ENCODE measurements at places on chromosomes 2 and 18.
A peak's percentile ranks its signal among the peaks of the same experiment; 100 is the strongest.

DNA sequence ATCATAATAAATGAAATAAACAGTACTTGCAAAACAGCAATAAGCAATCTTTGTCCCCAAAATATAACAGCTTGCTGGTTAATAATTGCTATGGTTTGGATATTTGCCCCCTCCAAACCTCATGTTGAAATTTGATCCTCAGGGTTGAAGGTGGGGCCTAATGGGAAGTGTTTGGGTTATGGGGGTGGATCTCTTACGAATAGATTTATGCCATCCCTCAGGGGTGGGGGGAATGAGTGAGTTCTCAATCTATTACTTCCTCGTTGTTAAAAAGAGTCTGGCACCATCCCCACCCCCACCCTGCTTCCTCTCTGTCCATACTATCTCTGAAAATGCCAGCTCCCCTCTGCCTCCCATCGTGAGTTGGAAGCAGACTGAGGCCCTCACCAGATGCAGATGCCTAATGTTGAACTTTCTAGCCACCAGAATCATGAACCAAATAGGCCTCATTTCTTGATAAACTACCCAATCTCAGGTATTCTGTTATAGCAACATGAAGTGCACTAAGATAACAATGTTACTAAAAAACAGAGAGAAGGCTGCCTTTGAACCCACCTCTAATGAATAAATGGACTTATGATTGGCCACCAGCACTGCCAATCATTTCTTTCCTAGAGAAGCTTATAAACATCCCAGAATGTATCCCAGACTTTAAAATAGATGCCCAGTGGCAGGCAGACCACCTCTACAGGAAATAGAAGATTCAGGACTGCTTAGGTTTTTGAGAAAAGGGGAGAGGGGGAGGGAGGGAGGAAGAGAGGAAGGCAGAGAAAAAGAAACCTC lies 90.1 kb downstream of the ALPK2 start:
- no peak for DNase-seq

GRCh38 chr2:200300638-200301314 lies 5.7 kb upstream of the SPATS2L start:
- peak; percentile 52 for DNase-seq

DNA sequence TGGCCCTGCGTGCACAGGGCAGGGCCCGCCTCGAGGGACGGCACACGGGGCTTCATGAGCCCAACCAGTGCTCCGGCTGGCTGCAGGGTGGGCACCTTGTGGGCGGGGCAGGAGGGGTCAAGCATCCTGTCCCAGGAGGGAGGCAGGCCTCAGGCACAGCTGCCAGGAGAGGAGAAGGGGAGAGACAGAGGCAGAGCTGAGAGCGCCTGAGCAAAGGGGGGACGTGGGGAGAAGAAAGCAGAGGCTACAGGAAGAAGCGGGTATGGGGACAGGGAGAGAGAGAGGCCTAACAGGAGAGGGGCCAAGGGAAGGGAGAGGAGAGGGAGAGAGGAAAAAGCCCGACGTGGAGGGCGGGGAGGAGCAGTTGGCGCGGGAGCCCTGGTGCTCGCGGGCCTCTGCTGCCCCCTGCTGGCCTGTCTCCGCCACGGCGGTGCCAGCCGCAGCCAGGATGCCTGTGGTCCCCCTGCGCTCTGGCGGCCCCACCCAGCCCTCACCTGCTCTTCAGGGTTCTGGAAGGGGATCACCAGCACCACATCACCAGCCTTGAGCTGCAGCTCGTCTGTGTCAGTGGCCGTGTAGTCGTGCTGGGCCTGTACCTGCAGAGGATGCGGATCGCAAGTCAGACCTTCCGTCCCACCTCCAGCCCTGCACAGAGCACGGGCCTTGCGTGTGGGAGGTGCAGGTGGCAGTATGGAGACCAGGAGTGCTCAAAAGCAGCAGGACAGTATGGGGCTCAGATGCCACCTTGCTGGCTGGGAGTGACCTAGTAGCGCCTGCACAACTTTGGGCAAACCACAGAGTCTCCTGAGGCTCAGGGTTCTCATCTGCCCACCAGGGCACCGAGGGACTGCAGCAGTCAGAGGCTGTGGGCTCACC lies 56.8 kb downstream of the BIN1 start:
- DNase-seq: peak; percentile 39

DNA sequence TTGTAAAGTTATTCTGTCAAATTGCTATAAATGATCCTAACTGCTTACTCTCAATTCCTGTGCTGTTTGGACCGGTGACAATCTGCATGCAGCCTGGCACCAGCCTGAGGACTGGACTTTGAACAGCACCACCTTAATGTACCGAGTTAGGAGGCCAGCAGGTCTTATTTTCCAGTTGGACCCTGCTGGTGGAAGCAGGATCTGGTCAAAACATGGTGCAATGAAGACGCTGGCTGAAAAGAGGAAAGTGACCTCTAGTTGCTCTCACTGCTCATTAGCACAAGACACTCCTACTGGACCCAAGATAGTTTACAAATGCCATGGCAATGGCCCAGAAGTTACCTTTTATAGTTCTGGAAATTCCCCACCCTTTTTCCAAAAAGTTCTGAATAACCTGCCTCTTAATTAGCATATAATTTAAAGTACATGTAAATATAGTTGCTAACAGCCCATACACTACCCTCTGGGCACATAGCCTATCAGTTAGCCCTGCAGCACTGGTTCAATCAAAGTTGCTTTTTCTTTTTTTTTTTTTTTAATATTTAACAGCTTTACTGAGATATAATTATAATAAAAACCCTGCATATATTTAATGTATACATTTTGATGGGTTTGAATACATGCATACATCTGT lies 35.8 kb downstream of the RBKS start:
- peak; percentile 28 for DNase-seq

GRCh38 chr2:234960175-234961088 lies 8.6 kb downstream of the SH3BP4 start:
- no peak for DNase-seq

- no peak for DNase-seq
Observed at GRCh38 chr18:9201224-9201623, 64.6 kb downstream of the ANKRD12 start.

DNA sequence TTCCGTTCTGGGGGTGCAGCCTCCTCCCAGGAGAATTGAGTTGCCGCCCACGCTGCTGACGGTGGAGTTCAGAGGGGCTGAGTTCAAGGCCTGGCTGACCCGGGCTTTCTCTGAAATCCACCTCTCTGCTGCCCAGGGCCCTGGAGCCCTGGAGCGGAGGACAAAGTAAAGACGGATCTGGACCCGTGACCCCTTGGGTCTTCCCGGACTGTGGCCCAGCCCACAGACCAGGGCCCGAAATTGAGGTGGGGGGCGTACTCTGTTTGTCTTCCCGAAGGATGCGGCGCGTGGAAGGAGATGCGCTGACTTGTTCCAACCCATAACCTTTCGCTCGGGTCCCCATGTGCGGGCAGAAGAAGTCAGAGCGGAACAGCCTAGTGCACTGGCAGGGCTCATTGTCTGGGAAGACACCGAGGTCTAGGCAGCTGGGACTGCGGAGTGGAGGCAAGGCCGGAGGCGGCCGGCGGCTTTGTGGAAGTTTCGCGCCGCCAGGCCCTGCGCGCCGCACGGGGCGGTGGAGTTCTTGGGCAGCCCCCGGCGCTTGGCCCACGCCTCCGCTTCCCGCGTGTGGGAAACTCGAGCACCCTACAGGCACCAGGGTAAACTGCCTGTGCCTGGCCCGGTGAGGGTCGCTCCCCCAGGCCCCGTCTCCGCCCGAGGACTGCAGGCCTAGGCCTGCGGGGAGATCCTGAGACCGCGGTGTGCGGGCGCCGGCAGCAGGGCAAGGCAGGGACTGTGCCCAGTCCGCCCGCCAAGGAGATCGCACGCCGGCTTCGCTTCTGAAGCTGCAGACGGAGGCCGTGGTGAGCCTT lies 9.8 kb downstream of the POU3F3 start:
- DNase-seq: no peak

DNA sequence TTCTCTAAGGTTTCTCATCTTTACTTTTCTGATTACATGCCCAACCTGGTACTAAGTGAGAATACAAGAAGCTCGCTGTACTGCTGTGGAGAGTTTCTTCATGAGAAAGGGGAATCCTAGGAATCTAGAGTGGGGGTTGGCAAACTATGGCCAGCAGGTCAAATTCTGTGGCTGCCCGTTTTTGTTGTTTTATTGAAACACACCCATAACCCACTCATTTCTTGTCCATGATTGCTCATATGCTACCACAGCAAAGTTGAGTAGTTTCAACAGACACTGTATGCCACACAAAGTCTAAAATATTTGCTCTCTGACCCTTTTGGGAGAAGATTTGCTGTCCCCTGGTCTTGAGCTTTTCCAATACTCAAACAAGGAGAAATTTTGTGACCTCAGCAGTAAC lies 58.8 kb downstream of the C2orf74 start:
- no peak for DNase-seq

- DNase-seq: no peak
Observed at GRCh38 chr2:177680866-177681712, 288.5 kb downstream of the AGPS start.

DNA sequence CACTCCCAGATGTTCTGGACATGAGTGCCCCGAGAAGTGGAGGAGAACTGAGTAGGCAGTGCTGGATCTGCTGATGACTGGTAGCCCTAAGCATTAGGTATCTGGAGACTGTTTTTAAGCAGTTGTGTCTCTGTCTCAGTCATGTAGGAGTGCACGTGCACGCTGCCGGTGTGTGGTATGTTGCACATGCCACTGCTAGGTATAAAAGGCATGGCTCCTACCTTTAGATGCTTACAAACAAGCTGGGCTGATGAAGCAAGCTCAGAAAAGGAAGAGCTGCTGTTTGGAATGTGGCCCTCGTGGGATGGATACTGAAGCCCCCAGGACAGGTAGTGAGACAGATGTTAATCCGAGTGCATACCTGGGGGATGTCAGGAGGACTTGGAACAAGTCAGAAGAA lies 49.1 kb downstream of the HK2 start:
- no peak for DNase-seq

GRCh38 chr2:119943058-119943457 lies 69.8 kb upstream of the EPB41L5 start:
- DNase-seq: no peak

GRCh38 chr18:72762515-72763122 lies 105.2 kb downstream of the NETO1 start:
- peak; percentile 21 for DNase-seq

- DNase-seq: no peak
Observed at GRCh38 chr18:70840649-70841048, 551.8 kb downstream of the SOCS6 start.

GRCh38 chr2:16680781-16681180 lies 15.1 kb upstream of the CYRIA start:
- no peak for DNase-seq

DNA sequence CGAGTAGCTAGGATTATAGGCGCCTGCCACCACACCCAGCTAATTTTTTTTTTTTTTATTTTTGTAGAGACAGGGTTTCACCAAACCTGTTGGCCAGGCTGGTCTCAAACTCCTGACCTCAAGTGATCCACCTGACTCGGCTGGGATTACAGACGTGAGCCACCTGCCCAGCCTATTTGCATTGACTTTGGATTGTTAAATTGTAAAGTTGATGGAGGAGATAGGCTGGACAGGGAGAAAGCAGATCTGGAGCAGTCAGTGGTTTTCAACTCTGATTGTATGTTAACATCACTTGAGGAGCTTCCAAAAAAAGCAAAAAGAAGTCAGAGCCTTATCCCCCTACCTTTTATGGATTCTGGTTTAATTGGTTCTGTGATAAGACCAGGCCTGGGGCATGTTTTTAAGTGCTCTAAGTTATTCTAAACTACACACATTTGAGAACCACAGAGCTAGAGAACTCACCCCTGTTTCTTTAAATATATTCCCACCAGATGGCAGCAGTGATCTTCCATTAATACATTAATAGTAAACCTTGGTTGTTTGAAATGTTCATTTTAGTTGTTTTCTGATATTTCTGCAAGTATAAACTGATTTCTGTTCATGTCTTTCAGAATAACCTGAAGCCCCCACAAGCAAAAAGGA lies 7.5 kb downstream of the C2orf49 start:
- peak; percentile 38 for DNase-seq

- DNase-seq: no peak
Observed at GRCh38 chr18:3524706-3525105, 74.7 kb downstream of the TGIF1 start.

DNA sequence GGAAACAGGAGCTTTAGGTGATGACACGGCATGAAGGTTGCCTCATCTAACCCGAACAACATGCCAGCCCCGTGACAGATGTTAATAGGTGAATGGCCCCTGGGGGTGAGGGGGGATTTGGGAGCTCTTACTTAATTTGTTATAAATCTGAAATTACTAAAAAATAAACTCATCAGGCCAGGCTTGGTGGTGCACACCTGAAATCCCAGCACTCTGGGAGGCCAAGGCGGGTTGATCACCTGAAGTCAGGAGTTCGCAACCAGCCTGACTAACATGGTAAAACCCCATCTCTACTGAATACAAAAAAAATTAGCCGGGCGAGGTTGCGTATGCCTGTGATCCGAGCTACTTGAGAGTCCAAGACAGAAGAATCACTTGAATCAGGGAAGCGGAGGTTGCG lies 6.1 kb downstream of the STK25 start:
- DNase-seq: no peak

GRCh38 chr2:225042800-225043167 lies 516 bp upstream of the DOCK10 start:
- peak; percentile 16 for DNase-seq

GRCh38 chr2:168392024-168392423 lies 64.0 kb upstream of the CERS6 start:
- DNase-seq: no peak

- DNase-seq: no peak
Observed at GRCh38 chr18:9354256-9354655, 19.7 kb downstream of the TWSG1 start.

GRCh38 chr2:105005181-105005951 lies 32.5 kb upstream of the MRPS9 start:
- no peak for DNase-seq

DNA sequence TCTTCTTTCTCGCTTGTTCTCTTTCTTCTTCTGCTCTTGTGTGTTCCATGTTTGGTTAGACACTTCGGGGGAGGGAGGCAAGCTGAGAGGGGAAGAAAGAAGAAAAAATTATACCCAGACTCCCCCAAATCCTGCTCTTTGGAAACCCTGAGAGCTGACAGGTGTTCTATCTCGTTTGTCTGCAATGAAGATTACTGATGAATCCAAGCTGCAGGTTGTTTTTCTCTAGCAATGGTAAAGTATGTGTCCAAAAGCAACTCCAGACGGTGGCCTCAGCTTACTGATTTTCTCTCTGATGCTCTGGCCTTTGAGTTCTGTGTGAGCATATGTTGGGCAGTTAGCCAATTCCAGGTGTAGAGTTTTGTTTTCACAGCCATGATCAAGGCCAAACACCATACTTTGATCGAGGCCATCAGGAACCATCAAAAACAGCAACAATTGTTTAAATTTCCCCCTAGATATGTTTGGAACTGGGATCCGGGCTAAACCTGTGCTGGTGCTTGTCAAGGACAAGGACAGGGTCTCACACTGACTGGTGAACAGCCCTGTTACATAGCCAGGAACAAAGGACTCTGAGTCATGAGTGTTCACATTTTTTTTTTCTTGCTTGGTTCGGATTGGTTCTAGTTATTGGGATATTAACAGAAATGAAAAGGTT lies 142.0 kb downstream of the PRKCE start:
- no peak for DNase-seq

GRCh38 chr2:15769676-15770547 lies 170.4 kb upstream of the MYCN start:
- DNase-seq: no peak

- DNase-seq: no peak
Observed at GRCh38 chr18:31424383-31424988, 23.1 kb upstream of the DSG3 start.

- DNase-seq: no peak
Observed at GRCh38 chr18:22475426-22476100, 57.8 kb upstream of the CTAGE1 start.

All from Caki2 (cell line).